ENCODE measurements at places on chromosomes 3 and 15.

GRCh38 chr3:139771331-139771730 lies 93.6 kb upstream of the NMNAT3 start:
- no peak for DNase-seq

- DNase-seq = no peak
Measured at GRCh38 chr3:46089237-46090011, 62.1 kb upstream of the XCR1 start.

DNA sequence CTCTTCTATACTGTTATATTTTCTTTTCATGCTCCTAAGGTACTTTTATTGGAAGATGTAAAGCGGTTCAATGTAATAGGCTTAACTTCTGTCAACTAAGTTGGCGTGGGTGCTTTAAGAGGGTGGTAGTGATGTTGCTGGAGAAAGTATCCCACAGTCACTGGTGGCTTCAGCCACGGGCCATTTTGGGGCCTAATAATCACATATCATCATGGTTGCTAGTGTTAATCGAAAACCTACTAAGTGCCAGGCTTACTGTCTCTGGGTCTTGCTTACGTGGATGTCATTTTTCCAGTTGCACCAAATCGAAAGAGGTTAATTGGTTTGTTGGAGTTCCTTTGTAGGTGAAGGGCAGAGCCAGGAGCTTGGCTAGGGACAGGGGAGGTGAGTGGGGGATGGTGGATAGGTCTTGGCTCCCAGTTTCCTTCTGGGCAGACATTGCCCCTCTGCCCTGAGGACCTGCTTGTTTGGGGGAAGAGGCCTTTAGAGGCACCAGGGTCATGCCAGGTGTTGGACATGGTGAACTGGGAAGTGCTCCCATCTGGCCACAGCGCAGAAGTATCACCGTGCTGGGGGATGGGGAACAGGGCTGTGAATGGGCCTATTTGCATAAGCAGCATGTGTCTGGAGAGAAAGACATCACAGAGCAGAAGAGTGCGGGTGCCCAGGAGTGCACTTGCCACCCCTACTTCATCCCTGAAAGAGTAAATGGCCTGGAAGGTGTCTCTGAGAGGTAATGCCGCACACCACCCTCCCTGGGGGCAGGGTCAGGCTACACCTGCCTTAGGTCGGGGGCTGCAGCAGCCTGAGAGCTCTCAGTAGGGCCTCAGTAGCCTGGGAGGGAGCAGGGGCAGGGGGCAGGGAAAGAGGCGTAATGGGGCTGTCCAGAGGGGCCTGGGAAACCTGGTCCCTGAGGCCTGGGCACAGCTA lies 62.4 kb upstream of the POLG start:
- DNase-seq = no peak

DNA sequence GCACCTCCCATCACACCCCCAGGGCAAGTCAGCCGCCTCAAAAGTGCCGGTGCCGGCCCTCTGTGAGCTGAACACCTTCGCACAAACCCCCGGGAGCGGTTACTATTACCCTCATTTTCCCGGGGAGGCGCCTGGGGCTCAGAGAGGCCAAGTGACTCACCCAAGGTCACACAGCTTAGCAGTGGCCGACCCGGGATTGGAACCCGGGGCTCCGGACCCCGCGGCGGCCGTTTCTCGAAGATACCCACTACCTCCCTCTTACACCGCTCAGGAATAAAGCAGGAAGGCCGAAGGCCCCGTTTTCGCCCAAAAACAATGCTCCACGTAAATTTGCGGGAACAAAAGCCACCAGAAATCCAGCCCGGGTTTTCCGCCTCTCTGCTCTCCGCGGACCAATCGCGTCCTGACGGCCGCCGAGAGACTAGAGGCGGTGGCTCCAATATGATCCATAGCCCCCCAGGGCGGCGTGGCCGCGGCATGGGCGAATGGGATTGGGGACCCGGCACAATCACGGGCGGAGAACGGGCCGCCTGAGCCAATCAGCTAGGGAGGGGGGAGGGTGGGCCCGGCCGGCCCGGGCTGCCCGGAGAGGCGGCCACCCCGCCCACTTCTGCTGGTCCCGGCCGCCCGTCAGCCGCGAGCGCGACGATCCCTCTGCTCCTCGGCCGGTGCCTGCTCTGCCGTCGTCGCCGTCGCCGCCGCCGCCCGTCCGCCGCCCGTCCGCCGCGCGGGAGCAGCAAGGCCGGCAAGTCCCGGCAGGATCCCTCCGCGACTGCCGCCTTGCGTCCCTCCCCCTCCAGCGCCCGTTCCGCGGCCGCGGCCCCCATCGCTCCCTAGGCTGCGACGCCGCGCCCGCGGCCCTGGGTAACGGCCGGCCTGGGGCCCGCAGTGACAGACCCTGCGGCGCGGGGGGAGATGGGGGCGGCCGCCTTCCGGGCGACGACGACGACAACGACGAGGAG lies 177.0 kb downstream of the OR4M2 start:
- no peak for DNase-seq

GRCh38 chr3:14685179-14685578 lies 10.2 kb downstream of the C3orf20 start:
- DNase-seq = no peak

- DNase-seq = no peak
Measured at GRCh38 chr15:76310475-76311099, 682 bp downstream of the ETFA start.

DNA sequence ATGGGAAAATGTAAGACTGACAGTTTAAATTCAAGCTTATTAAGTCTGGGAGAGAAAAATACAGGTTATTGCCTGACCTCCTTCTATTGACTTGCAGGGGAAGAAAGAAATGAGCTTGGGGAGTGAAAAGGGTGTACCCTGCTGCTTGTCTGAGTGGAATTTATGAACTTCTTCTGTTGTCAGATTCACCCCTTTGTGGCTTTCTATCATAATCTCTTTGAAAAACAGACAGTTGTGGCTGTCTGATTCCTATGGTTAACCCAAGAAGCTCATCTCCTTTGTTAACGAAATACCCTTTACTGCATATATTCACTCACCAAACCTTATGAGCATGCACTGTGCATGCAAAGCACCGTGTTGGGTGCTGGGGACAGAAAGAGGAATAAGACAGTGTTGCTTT lies 22.5 kb downstream of the GPD1L start:
- DNase-seq = no peak

DNA sequence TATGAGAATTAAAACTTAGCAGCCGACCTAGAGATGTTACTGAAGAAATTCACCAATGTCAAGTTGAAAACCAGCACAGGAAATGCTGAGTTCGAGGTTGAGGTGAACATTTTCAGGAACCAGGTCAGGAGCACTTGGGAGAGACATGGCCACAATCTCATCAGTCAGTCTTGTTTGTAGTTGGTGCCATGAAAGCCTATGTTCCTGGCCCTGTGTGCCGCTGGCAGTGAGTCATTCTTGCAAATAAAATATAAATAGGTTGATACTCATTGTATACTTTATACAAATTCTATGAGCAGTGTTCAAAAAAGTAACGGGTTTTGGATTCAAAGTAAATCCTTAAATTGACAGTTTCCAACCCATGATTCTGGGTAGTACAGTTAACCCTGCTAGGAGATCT lies 1.5 kb upstream of the FSIP1 start:
- no peak for DNase-seq

DNA sequence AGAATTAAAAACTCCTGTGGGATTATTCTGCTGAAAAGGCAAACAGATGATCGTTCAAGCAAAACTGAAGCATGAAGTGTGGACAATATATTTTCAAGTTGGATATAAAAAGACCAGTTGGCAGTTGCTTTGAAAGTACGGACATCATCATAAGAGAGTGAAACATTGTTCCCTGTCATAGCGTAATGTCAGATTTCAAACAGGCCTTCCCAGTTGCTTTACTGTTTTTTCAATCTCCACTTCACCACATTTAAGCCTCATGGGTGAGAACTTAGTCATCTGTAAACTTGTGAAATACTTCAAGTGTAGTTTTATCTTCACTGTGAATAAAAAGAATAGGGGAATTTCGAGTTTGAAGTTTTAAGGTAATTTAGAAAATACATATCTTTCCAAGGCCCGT lies 435.1 kb upstream of the CNTN3 start:
- no peak for DNase-seq
